LNCaP clone FGC (cell line): ENCODE measurements at places on chromosomes 4 and X.

DNA sequence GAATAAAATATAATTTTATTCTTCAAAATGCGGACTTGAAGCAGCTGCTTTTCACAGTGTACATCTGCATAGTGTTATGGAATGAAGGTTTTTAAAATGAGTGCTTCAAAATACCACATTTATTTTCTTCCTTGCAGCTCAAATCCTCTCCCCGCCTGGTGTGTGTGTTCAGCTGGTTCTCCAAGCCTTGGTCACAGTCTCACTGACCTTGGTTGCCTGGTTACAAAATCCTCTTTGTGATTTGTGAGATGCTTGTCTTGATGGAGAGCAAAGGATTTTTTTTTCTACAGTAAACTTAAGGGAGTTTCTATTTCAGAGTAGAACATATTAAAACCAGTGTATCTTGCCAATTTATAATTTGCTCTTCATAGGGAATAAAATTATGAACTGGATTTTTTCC is 139.2 kb downstream of the PCDH18 start:
- DNase-seq = no peak

GRCh38 chr4:26351685-26352084 is 30.9 kb downstream of the RBPJ start:
- no peak for DNase-seq

- DNase-seq = no peak
Observed at GRCh38 chr4:13988353-13989305, 361.1 kb upstream of the BOD1L1 start.

DNA sequence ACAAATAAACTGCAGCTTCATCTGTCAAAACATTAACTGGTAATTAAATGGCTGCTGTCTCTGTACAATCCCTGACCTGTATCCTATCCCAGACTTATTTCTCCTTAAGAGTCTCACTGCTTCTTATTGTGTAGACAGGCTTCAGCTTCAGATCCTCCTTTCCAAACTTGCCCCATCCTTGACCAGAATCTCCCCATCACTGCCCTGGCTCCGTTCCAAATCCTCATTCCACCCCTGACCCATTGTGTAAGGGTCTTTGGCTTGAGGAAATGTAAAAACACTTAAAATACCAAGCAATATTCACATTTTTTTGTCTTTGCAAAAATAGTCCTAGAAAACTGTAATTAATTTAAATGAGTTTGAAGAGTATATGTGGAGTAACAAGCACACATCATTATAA is 152.6 kb upstream of the VEGFC start:
- DNase-seq = no peak

- DNase-seq = no peak
Observed at GRCh38 chrX:65203545-65203944, 227.3 kb upstream of the ZC4H2 start.

DNA sequence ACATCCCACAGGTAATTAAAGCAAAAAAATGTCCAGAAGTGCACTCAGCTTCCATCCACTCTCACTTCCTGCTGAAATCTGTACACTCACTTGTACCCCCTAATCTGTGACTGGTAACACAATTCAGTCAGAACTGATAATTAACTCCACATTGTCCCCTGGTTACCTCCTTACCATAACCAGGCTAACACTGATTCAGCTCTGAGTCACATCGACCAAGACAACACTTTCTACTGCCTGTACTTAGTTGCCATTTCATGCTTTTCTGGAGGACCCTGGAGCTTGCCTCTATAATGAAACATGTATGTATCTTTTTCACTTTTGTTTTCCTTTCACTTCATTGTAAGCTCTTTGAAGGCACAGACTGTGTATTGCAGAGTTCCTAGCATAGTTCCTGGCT is 130.9 kb upstream of the GABRG1 start:
- DNase-seq = no peak

DNA sequence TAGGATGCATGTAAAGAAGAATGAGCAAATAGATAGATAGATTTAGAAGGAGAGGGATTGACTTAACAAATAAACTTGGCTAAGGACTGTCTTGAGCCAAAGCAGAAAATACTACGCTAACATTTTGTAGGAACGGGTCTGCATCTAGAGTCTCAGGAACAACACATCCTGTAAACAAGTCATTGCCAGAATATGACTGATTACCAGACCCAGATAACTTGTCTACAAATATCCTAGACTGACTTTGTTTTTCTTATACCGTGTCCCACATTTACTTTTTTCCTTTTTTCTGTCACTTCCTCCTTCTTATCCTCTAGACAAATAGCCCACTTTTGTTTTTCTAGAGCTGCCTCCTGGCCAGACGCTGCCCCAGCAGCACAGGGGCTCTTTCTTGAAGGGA is 393.6 kb downstream of the PDGFC start:
- no peak for DNase-seq

DNA sequence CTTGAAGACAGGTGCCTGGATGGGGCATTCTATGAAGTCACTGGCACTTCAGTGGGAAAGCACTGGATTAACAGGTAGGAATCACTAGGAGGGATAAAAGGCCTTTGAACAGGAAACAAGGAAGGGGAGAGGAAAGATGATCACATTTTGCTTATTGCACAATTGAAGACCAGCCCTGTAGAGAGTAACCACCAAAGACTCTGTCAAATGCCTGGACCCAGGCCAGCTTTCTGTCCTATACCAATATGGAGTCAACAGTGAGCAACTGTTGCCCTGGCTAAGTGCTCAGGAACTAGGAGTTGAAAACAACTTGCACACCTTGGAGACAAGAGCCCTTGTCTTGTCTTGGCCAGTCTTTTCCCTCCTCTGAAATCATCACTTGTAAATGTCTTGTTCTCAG is 14.1 kb upstream of the RTL3 start:
- no peak for DNase-seq

- DNase-seq = no peak
Observed at GRCh38 chr4:4633431-4633830, 91.6 kb upstream of the STX18 start.

GRCh38 chrX:72545990-72546389 is 26.7 kb downstream of the HDAC8 start:
- no peak for DNase-seq

DNA sequence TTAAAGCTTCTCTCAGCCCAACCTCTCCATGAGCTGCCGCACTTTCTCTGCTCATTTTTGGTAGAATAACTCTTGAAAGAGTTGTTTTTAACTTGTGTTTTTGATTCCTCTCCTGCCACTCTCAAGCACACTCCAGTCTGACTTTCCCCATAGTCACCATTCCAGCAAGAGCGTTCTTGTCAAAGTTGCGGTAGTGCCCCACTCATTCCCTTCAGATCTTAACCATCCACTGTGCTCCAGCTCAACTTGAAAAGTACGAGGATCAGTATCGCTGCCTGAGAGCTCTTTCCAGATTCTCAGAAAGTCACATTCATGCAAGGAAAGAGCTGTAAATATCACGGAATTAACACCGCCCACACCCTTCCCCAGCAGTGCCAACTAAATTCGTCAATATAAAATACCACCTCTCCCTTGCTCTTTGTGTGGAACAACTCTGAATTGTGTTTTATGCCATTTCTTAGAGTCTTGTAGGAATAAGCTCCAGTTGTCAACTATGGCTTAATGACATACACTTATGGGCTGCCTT is 59.7 kb upstream of the IL15 start:
- no peak for DNase-seq

- DNase-seq = no peak
Observed at GRCh38 chr4:6322761-6323566, 53.3 kb downstream of the WFS1 start.

GRCh38 chrX:118493016-118493415 is 2.6 kb upstream of the DOCK11 start:
- no peak for DNase-seq

GRCh38 chrX:115399306-115399705 is 109.8 kb downstream of the LUZP4 start:
- DNase-seq = no peak

- DNase-seq = no peak
Observed at GRCh38 chr4:181959121-181959520, 284.1 kb upstream of the TENM3 start.

DNA sequence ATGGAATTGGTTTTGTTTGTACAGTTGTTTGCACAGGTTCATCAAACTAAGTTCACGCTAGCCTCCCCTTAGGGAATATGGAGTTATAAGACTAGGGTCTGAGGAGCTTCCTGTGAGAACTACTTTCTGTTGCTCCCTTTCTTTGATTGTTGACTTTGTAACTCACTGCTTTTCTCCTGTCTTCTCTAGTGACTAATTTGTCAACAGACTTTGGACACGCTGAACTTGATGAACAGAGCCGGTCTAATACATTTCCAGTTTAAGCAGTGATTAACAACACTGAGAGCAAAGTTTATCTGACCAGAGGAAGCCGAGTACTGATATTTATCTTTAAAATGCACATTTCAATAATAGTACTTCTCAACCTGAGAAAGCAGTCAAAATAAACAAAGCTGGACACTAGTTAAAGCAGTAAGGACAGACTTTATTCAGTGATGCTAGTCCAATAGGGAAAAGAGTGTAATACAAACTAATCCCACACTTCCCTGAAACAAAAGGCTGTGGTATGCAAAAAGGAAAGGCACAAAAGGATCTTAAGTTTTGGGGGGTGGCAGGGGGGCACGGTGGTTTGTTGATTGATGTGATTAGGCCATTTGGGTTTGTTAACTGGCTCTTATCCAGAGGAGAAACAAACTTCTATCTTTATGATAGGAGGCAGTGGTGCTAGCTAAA is 2.7 kb upstream of the NUDT9 start:
- DNase-seq = peak; percentile 94

GRCh38 chr4:175873707-175874106 is 61.6 kb upstream of the GPM6A start:
- peak; percentile 52 for DNase-seq

- no peak for DNase-seq
Observed at GRCh38 chrX:41718481-41719235, 5.3 kb upstream of the GPR82 start.

DNA sequence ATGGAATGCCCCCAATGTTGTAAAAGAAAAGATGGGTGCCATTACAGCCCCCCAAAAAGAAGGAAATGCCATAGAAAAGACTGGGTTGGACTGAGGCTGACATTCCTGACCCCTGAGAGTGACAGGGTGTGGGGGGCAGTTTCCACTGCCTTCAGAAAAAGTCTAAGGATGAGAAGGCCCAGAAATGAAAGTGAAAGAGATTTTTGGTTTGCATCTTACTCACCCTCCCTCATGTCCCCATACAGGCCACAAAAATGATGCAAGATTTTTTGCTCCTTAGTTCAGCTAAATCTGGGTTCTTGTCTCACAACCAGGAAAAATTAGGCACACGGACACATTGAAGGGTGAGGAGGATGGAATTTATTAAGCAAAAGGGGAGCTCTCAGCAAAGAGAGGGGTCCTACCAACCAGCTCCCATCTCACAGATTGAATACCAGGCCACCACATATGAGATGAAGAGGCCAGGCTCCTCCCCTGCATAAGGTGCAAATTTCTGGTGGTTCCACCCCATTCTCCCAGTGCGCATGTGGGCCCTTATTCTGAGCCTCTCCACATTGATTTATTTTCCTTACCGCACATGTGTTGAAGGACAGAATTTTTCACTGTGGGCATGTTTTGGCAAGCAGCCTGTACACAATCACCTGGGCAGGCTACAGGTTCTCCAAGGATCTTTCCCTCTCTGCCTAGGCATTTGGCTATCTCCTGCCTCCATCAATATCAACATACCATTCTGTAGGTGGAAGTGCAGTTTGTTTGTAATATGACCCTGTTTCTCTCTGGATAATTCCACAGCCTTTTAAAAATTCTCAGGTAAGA is 18.8 kb downstream of the PPP4R3C start:
- DNase-seq = no peak

DNA sequence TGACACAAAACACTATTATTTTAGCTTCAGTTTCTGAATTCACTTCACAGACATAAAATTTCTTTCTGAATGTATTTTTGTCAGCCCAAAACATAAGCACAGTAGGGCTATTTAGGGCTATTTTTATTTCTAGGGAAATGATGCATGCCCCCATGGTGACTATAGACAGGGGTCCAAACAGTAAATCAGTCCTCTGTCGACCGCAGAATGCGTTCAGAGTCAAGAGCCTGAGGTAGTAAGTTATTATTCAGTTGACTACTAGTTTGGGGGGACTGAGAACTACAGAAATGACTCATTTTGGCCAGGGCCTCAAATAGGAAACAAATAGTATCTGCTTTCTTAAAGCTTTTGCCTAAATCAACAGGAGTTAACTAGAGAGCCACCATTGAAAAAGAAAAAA is 414.4 kb downstream of the AFF2 start:
- DNase-seq = no peak

DNA sequence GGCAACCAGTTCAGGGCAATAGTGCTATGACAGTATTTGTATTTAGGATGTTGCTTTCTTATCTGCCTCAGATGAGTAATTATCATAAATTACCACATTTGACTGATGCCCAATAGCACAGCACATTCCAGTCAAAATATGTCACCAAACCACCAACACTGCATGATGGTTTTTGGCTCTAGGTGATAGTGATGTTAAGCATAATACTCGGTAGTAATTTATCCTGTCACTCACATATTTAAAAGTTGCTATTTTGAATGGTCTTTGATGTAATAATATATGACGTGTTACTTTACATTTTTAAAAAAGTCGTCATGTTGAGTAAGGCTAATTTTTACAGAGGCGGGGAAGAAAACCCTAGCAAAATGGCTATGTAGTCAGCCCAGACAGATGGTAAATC is 42.5 kb downstream of the UNC5C start:
- DNase-seq = no peak

- DNase-seq = no peak
Observed at GRCh38 chrX:118553042-118553710, 57.6 kb downstream of the DOCK11 start.

GRCh38 chrX:72297953-72298730 is 7.6 kb downstream of the CITED1 start:
- no peak for DNase-seq

GRCh38 chrX:40088299-40088625 is 9.5 kb downstream of the BCOR start:
- DNase-seq = no peak

DNA sequence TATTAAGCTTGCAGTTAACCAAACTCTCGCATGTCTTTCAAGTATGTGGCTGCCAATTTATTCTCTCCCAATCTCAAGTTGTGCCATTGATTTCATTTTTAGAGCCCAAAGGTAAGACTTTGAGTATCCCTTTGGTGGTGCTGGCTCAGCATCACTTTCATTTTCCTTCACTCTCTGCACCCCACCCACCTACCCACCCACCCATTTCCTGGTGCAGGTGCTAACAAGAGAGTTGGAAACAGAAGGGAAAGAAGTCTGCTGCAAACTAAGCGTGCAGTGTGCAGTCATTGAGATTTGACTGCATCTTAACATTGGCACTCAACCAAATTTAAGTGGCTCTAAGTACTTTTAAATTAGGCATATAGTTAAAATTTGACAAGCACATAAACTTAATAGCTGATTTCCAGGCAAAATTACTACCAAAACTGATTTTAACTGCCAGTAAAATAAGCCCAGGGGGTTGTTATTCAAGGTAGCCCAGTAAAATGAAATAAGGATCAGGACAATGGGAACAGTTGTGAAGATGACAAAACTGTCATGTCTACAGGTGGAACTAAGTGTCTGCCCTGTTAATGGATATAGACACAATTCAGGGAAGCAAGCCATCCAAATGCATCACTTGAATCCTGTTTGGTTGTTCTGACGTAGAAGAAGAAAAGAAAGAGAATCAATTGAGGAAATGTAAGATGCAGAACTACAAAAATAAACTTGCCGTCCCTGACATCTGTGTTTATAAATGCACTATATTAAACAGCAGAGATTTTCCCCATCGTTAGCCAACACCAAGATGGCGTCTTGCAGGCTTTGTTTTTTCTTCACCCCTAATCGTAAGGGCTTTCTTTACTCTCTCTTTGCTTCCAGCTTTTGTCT is 184.2 kb downstream of the KDR start:
- no peak for DNase-seq
